ENCODE measurements at places on chromosomes 12 and 14.

DNA sequence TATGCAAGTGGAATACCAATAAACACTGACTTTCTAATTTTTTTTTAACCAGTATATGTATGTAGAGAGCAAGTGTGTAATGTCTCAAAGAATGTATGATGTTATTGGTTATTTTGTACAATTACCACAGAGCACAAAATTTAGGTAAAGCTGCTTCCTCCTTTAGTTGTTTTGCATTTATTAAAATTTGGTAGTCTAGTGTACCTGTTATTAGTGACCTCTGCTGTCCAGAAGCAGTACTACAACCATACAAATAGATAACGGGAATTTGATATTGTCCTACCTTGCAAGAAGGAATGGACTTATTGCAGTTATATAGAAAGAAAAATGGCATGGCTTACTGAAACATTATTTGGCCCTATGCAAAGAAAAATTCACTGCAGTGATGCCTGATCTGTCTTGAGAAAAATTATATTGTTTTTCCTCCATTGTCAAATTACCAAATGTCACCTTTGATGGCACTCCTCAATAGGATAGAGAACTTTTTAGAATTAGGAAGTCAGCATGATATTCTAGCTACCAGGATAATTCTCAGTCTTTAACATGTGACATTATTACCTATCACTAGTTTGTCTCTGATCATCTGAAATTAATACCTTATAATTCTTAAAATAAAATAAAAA is 153.9 kb upstream of the RMST start:
- no peak for DNase-seq

DNA sequence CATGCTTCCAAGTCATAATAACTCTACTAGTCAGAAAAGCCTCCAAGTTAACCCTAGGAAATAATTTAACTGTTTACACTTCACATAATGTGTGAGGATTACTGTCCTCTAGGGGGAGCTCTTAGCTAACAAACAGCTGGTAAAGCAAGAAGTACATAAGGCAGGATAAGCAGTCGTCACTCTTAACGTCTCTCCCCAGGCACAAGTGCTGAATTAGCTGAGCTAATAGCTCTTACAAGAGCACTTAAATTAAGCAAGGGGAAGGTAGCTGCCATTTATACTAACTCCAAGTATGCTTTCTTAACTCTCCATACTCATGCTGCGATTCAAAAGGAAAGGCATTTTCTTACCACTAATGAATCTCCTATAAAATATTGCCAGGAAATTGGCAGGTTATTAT is 79.3 kb upstream of the TSPAN11 start:
- no peak for DNase-seq

DNA sequence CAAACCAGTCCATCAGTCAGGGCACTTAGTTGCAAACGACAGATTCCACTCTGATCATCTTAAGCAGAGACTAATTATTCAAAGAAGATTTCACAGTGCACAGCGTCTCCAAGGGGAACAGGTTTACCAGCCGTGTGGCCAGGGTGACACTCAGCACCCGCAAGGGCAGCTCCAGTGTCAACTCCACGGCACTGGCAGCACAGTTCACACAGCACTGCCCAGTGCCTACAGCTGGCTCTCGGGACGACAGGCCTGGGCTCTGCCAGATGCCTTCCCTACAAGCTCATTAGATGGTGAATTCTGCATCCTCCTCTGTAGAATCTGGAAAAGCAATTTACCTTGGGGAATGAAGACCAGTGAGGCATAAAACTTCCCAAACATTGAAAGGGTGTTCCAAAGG is 4.9 kb downstream of the OR10P1 start:
- no peak for DNase-seq

DNA sequence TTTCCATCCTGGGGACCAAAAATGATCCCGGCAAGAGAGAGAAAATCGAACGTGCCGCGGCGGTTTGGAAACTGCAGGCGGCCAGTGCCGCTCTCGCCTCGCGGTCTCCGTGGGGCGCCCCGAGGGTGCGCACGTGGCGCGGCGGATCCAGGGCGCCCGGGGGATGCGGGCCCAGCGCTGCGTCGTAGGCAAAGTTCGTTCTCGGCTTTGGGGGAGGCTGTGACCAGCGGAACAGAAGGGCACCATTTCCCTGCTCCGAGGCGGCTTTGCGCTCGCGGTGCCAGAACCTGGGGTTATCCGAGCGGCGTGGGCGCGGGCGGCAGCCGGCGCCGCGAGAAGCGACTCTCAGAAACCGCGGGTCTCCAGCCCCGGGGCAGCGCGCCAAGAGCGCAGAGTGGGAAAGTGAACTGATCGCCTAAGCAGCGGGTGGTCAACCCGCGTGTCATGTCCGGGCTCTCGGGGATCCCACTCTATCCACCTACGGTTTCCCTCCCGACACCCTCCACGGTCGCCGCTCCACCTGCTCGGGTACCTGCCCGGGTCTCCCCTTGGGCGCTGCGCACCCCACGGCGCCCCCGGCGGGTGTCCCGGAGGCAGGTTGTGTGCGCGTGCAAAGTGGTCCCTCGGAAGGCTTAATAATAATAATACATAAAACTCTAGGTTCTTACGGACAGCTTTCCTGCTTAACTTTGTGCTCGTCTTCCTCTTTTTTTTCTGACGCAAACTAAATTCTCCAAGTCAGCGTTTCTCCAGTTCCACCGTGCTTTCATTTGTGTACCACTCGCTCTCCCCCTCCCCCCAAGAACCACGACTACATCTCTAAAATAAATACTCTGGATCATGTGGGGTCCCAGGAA is 1.2 kb downstream of the ESRRB start:
- DNase-seq = no peak

DNA sequence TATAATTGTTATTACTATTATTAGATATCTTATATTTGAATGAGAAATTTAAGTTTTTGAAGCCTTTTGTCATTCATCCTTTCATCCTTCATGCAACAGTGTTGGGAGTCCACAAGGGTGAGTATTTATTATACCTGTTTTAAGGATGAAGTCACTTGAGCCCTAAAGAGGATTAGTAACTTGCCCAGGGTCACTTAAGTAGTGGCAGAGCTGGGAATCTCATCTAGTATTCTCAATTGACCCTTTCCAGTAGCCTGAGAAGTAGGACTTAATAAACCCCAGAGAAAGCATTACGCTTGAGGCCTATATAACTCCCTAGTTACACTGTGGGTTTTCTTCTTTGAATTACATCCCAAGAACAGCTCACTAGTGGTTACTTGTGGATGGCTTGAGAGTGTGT is 119.8 kb downstream of the SRGAP1 start:
- DNase-seq = no peak

GRCh38 chr12:68675101-68675842 is 11.5 kb upstream of the NUP107 start:
- DNase-seq = peak; percentile 44

- no peak for DNase-seq
Observed at GRCh38 chr12:40734276-40734675, 42.0 kb downstream of the CNTN1 start.

DNA sequence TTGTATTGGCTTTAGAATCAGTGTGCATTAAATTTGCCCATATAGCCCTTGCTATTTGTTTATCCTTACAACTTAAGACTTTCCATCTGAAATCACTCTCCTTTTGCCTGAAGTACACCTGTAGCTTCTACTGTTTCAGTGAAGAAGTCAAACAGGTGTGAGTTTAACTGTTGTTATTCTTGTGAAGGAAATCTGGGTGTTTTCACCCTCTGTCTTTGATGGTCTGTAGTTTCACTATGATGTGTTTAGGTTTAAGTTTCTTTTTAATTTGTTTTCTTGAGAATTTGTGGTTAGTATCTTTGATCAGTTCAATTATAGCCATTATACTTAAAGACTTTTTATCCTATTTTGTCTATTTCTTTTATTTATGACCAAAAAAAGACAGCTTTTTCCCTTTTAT is 68.9 kb upstream of the BBS10 start:
- no peak for DNase-seq

DNA sequence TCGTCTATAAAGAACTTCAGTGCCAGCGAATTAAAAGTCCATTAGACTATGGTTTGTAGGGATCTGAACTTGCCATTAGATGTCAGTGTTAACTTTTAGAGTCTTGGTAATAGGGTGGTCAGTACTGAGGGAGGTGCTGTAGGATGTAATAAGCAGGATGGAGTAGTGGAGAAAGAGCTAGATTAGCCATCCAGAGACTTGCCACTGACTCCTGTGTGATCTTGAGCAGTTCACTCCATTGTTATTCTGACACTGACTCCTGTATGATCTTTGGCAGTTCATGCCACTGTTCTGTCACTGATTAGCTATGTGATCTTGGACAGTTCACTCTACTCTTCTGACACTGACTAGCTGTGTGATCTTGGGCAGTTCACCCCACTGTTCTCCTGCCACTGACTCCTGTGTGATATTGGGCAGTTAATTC is 133.6 kb downstream of the TTLL5 start:
- no peak for DNase-seq

DNA sequence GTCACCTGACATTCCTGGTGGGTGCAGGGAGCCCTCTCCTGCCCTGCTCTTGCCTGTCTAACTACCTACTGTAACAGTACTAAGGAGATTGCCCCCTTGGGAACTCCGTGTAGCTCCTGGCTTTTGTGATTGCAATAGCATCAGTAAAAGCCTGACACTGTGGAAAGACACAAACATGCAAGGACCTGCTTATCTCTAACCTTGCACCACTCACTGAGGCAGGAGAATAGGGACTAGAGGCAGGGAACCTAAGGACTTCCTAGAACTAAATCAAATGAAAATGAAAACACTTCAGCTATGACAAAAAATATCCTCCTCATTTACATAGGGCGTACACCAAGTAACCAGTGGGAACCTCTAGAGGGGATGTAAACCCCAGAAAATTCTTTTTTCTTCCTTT is 28.5 kb downstream of the TUBA1A start:
- DNase-seq = no peak

GRCh38 chr12:11717519-11717961 is 68.1 kb downstream of the ETV6 start:
- no peak for DNase-seq

DNA sequence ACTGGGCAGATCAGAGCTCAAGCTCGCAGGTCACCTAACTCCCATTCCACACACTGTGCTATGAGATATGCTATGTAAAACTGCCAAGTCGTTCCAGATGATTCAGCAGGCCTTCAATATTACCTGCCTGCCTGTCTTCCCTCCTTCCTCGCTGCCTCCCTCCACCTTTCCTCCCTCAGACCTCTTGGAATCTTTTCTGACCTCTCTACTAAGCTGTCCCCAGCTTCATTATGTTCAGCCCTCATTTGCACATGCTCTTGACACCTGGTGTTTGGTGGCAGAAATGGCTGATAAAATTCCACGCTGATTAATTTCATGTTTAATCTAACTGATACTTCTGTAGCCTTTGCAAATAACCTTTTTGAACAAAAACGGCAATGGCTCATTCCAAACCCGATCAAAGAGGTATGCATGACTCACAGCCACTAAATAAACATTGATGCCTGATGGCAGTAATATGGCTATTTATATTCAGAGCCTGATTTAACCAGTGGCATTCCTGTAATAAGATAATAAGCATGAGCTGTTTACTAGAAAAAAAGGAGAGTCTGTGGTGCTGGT is 130.8 kb upstream of the EGLN3 start:
- no peak for DNase-seq

DNA sequence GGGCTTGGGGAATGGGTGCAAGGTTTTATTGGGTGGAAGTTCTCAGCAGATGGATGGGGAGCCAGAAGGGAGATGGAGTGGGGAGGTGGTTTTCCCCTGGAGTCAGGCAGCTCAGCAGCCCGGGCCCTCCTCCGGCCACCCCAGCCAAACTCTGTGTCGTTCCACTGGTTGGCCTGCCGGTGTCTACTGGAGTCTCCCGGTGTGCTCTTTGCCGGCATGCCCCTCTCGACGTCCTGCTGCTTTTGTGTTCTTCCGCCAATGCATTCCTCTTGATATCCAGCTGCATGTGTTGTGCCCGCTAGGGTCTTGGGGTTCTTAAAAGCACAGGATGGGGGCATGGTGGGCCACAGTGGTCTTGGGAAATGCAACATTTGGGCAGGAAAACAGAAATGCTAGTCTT is 72.8 kb downstream of the SEC23A start:
- no peak for DNase-seq

GRCh38 chr12:58925111-58925611 is 4.9 kb upstream of the LRIG3 start:
- DNase-seq = no peak

DNA sequence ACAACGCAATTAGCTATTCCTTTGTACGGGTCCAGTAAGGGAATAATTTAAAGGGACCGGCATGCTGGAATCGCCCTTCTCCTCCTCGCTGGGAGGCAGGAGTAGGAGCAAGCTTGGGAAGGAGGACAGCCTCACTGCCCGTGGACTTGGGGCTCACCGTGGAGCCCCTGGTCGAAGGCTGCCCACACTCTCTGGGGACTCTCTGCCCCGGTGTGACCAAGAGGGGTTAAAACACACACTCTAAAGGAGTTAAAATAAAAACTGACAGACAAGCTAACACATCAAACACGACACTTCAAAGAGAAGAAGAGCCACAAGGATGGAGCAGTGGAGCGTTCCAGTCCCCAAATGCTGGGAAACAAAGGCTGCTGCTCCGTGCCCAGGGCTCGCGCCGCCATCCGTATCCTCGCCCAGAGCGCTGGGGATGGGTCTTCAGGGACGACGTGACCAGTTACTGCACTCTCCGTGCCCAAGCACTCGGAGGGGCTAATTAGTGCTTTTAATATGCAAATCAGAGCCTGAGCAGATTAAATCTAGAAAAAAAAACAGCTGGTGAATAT is 123.3 kb downstream of the PAPOLA start:
- no peak for DNase-seq

- DNase-seq = no peak
Observed at GRCh38 chr12:26297396-26298070, 102.2 kb downstream of the SSPN start.

GRCh38 chr14:33932576-33933345 is 18.1 kb downstream of the EGLN3 start:
- no peak for DNase-seq

- no peak for DNase-seq
Observed at GRCh38 chr12:130351326-130351725, 13.6 kb downstream of the PIWIL1 start.

GRCh38 chr14:97106609-97107008 is 309.4 kb downstream of the VRK1 start:
- DNase-seq = no peak

DNA sequence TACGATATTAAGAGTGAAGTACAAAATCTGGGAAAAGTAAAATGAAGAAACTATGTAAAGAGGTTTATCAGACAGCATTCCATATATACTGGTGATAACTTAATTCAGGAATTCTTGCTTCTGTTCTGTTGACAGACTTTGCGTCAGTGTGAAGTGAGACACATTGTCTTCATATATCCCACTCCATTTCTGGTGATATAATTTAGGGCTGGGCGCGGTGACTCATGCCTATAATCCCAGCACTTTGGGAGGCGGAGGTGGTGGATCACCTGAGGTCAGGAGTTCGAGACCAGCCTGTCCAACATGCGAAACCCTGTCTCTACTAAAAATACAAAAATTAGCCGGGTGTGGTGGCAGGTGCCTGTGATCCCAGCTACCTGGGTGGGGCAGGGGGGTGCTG is 20.3 kb upstream of the RAD52 start:
- no peak for DNase-seq
